NCI-H1092 treated with DMSO at 0.1 percent for 48 hours (cell line): ENCODE measurements at places on chromosomes 16 and 17.

DNA sequence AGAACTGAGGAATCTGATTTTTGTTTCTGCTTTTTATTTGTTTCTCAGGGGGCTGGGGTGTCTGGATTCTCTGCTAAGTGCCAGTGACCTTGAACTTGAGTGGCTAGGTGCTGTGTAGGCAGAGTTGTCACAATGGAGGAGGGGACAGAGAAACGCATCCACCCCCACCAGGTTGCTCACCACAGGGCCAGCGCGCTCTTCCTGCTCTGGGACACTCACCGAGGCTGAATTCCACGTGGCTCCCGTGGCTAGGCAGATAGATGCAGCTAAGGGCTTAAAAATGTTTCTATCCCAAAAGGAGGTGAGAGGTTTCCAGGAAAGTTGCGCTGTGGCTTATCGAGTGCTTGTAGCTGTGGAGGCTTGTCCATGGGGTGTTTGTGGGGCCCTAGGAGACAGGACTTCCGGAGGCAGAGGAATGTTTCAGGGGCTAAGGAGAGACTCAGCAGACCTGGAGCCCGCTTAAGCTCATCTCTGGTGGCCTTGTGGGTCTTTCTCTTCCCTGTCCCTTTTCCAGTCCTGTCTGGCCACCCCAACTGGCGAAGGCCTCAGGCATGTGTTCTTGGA is 36.8 kb downstream of the ADCY7 start:
- no peak for DNase-seq

GRCh38 chr16:49937886-49938285 is 82.0 kb upstream of the ZNF423 start:
- no peak for DNase-seq

DNA sequence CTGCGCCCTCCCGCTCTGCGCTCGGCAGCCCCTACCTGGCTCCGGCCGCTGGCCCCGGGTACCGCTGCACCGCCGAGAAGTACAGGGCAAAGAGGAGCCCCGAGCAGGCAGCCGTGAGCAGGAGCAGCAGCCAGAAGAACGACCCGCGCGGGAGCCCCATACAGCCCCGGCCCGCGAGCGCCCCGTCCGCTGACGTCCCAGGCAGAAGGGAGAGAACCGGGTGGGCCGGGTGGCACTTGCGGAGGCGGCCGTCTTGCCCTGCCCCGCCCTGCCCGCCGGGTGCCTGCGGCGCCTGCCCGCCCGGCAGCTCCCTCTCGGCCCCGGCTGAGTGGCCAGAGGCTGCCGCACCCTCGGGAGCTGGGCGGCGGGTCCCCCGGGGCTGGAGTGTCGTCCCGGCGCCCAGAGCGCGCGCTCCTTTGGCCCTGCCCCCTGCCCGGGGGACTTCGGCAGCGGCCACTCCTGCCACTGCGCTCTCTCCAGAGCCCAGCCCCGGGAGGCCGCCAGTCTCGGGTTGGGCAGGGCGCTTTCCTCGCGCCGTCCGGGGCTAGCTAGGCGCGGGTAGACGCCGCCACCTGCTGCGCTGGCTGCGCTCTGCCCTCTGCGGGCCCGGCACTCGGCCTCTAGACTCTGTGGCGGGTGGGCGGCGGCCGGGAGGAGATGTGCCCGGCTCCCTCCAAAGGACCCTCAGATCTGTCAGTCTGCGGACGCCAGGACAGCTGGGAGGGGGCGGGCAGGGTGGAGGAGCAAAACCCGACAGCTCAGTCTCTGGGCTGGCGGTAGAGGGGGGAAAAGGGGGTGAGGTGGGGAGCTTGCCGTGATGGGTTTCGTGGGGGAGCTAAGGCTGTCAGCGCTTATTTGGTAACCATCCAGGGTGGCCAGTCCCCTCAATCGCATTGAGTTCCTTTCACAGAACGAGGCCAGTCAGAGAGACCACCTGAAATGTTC is at the start of gene ST6GALNAC2:
TSS of gene ST6GALNAC2 (minus strand) at position 212 of the 945 bp plus-strand sequence. CDS start at position 160, 52 bp downstream.
- DNase-seq: peak; percentile 37

DNA sequence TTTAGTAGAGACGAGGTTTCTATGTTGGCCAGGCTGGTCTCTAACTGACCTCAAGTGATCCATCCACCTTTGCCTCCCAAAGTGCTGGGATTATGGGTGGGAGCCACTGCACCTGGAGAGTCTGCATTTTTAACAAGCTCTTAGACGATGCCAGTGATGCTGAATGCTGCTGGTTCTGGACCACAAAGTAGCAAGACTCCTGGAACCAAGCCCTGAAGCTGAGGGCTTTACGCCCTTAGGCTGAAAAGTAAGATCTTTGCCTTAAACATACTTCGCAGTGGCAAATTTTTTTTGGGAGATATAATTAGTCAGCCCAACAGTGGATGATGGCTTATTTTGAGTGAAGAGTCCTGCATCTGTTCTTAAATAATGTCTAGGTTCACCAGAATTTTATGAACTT is 14.0 kb downstream of the METTL9 start:
- no peak for DNase-seq

DNA sequence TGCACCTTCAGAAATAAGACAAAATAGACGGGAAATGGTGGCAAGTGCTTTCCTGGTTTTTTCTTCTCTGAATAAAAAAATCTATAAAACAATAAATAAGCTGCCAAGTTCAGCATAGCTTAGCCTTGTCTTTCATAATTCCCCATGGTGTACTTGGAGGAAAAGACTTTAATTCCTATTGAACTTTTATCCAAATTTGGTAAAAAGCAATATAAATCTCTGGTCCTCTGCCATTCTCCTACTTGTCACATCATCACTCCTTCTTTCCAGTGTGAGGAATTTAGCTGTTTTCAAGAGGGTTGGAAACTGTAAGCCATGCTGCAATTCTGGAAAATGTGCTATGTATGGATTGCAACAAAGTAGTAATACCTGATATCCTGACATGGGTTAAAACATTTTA is 551.8 kb upstream of the KIF2B start:
- DNase-seq: no peak

- no peak for DNase-seq
Measured at GRCh38 chr17:32813021-32813420, 63.9 kb downstream of the MYO1D start.

- no peak for DNase-seq
Measured at GRCh38 chr17:56820207-56820606, 13.5 kb downstream of the C17orf67 start.

DNA sequence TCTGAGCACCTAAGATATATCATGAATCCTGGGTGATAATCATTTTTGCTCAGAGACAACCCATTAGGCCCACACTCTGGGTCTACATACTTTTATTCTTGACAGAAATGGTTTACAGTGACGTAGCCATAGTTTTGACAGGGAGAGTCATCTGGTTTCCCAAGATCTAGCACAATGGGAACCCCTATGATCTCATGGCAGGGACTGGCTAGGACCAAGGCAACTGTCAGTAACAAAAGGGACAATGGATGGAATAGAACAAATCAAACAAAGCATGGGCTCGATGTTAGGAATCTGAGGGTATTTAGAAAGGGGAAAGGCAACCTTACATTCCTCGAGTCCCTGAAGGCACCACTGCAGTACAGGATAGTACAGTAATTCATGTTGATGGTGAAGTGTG is 20.5 kb downstream of the CFAP97D1 start:
- no peak for DNase-seq

DNA sequence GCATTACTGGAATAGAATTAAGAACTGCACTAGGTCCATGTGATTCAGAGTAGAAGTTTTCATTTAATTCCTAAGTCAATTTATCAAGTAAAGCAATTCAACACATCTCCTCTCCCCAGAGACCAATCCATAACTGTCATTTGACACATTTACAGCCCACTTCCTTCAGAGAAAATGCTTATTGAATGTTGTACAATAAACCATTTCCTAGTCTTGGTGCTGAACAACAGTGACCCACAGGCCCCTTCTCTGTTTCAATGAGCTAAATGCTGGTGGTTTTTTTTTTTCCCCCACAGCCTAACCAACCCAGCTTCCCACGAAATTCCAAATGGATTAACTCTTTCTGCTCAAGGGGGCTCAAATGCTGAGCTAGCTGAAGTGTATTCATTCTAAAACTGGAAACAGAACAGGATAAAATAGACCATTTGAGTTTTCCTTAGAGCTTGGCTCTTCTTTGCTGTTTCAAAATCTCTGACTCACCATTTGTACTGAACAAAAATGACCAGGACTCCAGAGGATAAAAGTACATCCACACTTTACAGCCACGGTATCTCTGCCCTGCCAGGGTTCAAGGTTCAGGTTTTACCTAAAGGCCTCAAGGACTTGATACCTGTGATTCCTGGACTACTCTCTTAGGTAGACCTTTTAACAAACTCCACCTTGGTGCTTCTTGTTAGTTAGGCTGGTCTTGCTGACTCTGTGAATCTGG is 62.3 kb downstream of the TMEM100 start:
- no peak for DNase-seq

DNA sequence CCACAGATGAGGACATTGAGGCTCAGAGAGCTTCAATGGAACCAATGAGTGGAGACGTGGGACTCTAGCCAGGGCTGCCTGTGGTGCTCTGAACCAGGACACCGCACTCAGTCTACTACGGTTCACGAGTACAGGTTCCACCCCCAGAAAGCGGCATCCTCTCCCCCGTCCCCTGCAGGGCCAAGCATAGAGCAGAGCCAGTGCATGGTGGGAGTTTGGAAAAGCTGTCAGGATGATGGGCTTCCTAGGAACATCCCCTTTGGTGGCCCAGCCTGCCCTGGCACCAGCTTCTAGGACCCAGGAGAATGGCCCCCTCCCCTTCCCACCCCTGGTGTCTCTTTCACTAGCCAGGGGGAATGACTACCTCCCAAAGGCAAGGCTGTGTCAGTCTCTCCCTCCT is 8.4 kb downstream of the ZNF319 start:
- no peak for DNase-seq

DNA sequence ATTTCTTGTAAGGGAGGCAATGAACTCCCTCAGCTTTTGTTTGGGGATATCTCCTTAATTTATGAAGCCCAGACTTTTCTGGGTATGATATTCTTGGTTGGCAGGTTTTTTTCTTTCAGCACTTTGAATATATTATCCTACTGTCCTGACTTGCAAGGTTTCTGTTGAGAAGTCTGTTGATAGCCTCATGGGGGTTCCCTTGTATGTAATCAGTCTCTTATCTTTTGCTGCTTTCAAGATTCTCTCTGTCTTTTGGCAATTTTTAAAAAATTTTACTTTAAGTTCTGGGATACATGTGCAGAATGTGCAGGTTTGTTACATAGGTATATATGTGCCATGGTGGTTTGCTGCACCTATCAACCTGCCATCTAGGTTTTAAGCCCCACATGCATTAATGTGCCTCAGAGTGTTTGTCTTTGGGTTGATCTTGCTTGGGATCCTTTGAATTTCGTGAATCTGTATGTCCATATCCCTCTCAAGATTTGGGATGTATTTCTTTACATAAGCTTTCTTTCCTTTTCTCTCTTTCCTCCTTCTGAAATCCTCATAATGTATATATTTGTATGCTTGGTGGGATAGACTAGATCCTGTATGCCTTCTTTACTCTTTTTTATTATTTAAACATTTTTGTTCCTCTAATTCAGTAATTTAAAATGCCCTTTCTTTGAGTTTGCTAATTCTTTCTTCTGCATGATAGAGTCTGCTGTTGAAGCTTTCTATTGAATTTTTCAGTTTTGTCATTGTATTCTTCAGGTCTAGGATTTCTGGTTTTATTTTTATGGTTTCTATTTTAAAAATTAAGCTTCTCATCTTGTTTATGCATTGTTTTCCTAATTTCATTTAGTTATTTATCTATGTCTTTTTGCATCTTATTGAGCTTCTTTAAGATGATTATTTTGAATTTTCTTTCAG is 5.2 kb upstream of the KRT25 start:
- no peak for DNase-seq

DNA sequence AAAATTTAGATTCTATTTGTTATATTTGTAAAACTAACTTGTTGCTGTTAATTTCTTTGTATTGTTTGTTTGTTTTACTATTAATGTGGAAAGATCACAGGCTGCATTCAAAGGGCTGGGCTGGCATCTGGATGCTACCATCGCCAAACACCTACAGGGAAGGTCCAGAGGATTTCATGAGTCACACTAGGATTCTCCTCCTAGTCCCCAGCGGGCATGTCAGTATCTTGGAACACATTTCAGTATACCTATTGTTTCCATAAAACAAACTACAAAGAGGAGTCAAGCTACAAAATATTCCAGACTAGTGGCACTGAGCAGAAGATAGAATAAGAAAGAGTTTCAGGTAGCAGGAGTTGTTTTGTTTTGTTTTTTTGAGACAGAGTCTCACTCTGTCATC is 55.3 kb downstream of the NOG start:
- no peak for DNase-seq

DNA sequence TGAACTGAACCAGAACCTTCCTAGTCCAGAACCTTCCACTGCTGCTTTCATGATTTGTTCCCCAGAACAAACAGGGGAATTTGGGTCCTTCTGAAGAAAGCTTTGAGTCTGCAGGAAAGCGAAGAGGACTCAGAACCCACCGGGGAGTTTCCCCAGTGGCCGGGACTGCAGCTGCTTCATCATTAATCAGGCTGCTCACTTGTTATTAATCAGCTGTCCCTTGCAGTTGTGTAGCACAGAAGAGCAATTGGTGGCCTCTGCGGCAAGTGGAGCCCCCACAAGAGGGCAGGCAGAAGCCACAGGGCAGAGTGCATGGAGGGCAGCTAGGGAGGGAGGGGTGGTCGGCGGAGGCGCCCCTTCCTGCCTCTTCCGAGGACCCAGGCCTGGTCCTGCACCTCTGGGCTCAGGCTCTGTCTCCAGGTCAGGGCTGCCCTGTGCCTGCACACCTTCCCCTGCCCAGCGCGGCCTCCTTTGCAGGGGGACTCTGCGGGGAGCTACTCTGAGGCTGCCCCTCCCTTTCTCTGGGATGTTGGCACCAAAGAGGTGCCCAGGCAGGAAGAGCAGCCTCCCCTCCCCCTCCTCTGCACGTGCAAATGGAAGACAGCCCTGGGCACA is 6.9 kb downstream of the CCL17 start:
- DNase-seq: no peak

- no peak for DNase-seq
Measured at GRCh38 chr16:2361129-2361528, 20.6 kb upstream of the ABCA3 start.

GRCh38 chr17:7823581-7824001 is 10.4 kb upstream of the KDM6B start:
- DNase-seq: no peak

DNA sequence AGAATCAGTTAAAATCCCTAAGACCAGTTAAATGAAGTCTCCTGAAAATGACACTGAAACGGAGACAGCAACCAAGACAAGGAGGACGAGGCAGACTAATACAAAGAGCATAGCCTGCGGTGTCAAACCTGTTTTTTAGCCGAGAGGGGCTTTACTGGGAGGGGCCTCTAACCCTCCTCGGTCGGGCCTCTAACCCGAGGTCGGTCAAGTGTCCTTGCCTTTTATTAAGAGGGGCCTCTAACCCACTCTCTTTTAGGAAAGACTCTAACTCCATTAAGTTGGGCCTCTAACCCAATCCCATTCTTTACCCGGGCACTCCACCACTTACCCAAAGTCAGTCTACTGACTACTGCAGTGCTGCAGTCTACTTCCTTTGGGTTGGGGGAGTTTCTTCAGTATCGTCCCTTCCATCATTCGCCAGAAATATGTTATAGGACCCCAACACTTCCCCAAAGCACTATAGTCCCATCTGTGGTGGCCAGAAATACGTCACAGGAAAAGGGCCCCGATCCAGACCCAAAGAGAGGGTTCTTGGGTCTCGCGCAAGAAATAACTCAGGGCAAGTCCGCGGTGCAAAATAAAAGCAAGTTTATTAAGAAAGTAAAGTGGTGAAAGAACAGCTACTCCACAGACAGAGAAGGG is 39.2 kb upstream of the ARL4D start:
- no peak for DNase-seq
